HTR-8/SVneo (cell line): ENCODE measurements at places on chromosomes 13 and 19.

GRCh38 chr13:80904386-80904785 lies 563.5 kb upstream of the SPRY2 start:
- no peak for DNase-seq

GRCh38 chr13:19185865-19186645 lies 4.4 kb upstream of the TUBA3C start:
- no peak for DNase-seq

- peak; percentile 51 for DNase-seq
Observed at GRCh38 chr13:31172535-31172934, 10.8 kb upstream of the HSPH1 start.

DNA sequence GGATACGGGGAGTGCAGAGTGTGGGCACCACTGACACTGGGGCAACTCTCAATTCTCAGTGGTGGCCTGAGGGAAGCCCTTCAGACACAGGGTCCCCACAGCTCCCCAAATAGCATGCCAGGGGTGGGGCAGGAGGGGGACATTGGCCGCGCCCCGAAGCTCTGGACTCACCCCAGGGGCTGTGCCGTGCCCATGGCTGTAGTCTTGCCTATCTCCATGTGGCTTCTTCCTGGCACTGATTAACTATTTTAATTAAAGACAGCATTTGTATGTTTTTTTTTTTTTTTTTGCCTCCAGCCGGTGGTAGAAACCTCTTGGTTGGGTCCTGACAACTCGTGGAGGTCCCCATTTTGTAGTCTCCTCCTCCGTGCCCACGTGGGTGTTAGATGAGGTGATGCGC lies 23.3 kb downstream of the GATAD2A start:
- no peak for DNase-seq

DNA sequence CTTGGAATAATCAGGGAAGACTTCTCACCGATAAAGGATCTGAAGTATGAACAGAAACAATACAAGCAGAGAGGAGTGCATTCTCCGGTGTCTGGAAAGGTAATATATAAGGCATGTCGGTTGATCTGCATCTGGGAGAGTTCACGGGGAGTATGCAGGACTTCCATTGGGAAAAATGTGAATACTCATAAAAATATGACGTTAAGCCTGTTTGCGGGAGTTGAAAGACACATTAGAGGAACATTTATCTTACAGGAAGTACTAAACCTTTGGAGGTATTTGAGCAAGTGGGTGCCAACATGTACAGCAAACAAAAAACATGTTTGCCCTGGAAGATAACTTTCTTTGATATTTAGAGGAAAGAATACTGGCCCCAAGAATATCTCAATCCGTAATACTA lies 286.8 kb downstream of the SLITRK6 start:
- DNase-seq: no peak

DNA sequence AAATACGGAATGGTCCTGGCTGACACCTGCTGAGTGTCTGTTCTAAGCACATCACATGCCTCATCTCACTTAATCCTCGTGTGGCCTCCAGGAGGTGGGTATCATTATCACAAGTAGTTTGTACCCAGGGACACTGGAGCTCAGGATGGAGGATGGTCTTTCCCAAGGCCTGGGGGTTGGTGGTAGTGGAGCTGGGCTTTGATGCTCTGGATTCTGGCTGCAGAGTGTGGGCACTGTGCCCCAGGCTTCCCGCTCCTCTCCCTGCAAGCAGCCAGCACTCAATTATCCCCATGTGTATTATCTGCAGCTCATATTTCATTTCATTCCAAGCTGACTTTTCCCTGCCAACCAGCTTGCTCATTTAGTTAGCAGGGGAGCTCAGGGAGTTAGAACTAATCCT lies 52.1 kb downstream of the SIAH3 start:
- no peak for DNase-seq

GRCh38 chr13:33931397-33932311 lies 113.7 kb downstream of the RFC3 start:
- no peak for DNase-seq

- DNase-seq: no peak
Observed at GRCh38 chr13:23699271-23699670, 129.1 kb downstream of the TNFRSF19 start.
